ENCODE measurements at places on chromosomes 7 and 10. TPM values are rescaled to one million over a fixed set of nuclear protein-coding genes. Genes with fewer than 3 reads are reported as not detected.

PON1 gene
- not detected for polyA plus RNA-seq

PDE6C gene
- 0.08 TPM for polyA plus RNA-seq

ADARB2 gene
- polyA plus RNA-seq: not detected

- H3K36me3 ChIP-seq: no peaks in the 10 kb centered on the region
- no peak overlapping the region for H3K27ac ChIP-seq
- no peaks in the 10 kb centered on the region for H3K4me1 ChIP-seq
- no peak overlapping the region for H3K4me3 ChIP-seq
These were observed 6.3 kb upstream of the C7orf33 start for GRCh38 chr7:148584154-148584827.

GRCh38 chr7:139990142-139990535, 72.6 kb downstream of the PARP12 start:
- no peaks in the 10 kb centered on the region for H3K36me3 ChIP-seq
- no peak overlapping the region for H3K4me3 ChIP-seq
- H3K27me3 ChIP-seq: no peaks in the 10 kb centered on the region
- no peaks in the 10 kb centered on the region for H3K4me1 ChIP-seq

GRCh38 chr10:114575417-114576131, 82.5 kb downstream of the ABLIM1 start:
- H3K36me3 ChIP-seq: no peaks in the 10 kb centered on the region
- no peaks in the 10 kb centered on the region for H3K27me3 ChIP-seq
- no peak overlapping the region for H3K4me3 ChIP-seq
- no peak overlapping the region for H3K27ac ChIP-seq

DNA sequence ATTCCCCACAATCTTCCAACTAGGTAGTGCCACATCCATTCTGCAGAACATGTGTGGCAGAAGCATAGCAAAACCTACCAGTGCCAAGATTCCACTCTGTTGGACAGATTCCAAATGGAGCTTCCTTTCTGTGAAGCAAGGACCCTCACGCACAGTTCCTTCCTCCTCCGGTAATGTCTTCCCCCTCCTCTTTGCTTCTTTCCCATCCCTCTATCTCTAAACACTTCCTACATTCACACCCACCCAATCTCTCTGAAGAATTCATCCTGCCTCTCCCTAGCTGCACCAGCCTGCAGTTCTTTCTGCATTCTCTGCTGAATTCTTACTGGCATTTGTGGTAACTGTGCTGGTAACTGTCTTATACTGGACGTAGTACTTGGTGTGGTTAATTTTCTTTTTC, 124.9 kb downstream of the RNLS start:
- no peaks in the 10 kb centered on the region for H3K27me3 ChIP-seq
- no peak overlapping the region for H3K4me3 ChIP-seq
- DNase-seq: no peak
- H3K27ac ChIP-seq: no peak overlapping the region
- H3K36me3 ChIP-seq: no peaks in the 10 kb centered on the region

DNA sequence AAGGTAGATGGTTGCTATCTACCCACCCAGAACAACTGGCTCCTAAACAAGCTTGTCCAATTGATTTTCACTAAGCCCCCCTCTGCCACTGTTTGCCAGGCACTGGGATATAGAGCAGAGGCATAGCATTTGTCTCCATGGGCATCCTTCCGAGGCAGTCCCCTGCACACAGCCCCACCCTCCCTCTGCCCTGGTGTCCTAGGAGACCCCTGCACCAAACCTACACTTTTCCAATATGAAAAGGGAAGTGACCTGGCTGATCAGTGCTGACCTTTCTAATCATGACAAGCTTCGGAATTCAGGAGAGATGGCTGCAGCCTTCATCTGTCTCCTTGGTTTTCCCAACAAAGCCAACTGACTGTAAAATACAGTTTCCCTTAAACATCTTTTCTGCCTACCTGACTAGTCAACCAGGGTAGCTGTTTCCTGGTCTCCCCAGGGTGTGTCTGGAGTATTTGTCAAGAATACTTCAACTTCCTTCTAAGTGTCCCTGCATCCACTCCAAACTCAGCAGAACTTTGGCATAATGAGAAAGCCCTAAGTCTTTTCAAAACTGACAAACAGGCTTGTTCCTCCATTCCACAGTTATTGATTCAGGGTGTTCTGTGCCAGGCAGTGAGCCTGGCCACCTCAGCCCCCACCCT, 7.6 kb upstream of the SLC18A3 start:
- H3K36me3 ChIP-seq: no peaks in the 10 kb centered on the region
- peaks cover 23% of the 10 kb centered on the region for H3K27me3 ChIP-seq
- H3K27ac ChIP-seq: no peak overlapping the region
- peaks cover 17% of the 10 kb centered on the region for H3K4me1 ChIP-seq
- no peak for DNase-seq

- H3K4me1 ChIP-seq: no peaks in the 10 kb centered on the region
- DNase-seq: no peak
- no peak overlapping the region for H3K4me3 ChIP-seq
- H3K27ac ChIP-seq: no peak overlapping the region
These were observed 58.7 kb upstream of the VSTM2A start for GRCh38 chr7:54483523-54483922.

DNA sequence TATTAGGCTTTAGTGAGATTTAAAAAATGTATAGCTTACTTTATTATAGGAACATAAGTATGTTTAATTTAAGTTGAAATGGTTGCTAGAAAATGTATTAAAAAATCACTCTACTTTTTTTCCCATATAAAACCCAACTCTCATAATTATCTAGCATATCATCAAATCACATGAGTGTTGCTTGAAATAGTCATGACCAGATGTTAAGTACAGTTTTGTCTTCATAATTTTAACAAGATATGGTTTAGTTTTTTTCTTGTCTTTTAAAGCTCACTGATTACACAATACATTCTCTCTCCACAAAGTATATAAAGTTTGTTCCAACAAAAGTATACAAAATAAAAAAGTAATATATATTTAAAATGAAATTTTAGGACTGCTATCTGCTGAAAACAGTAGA, 82.8 kb downstream of the HGF start:
- H3K27me3 ChIP-seq: no peaks in the 10 kb centered on the region
- no peak overlapping the region for H3K4me3 ChIP-seq
- peaks cover 33% of the 10 kb centered on the region for H3K4me1 ChIP-seq
- H3K27ac ChIP-seq: no peak overlapping the region

DNA sequence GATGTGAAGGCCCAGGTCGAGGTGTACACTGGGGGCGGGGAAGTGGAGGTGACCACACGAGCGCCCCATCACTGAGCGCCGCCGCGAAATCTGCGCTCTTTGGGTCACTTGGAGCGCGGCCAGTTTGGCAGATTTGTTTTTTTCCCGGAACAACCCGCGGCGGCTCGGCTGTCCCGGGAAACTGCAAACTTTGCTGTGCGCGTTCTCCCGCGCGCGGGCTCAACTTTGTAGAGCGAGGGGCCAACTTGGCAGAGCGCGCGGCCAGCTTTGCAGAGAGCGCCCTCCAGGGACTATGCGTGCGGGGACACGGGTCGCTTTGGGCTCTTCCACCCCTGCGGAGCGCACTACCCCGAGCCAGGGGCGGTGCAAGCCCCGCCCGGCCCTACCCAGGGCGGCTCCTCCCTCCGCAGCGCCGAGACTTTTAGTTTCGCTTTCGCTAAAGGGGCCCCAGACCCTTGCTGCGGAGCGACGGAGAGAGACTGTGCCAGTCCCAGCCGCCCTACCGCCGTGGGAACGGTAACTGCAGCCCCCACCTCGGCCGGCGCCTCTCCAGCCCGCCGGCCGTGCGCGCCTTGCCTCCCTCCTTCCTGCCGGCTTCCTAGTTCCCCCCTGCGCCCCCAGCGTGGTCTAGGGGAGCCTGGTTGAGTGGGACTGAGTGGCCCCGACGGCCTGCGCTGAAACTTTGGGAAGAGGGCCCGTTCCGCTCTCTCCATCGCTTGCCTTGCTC, at the start of gene CASP7:
Gene CASP7, plus strand, starts transcription at position 450 of the 727 bp plus-strand sequence. CDS start 17,582 bp downstream, outside the sequence.
- H3K27ac ChIP-seq: peak within 1 kb of the TSS; percentile 77
- H3K4me1 ChIP-seq: peaks cover 5% of the 10 kb centered on the region
- peak within 1 kb of the TSS; percentile 98 for H3K4me3 ChIP-seq
- H3K27me3 ChIP-seq: no peaks in the 10 kb centered on the region
- DNase-seq: peak; percentile 88

- H3K4me1 ChIP-seq: peaks cover 21% of the 10 kb centered on the region
- peak overlapping the region; percentile 75 for H3K4me3 ChIP-seq
- no peak overlapping the region for H3K27ac ChIP-seq
- DNase-seq: peak; percentile 54
- H3K36me3 ChIP-seq: no peaks in the 10 kb centered on the region
These were observed 1.9 kb downstream of the TET1 start for GRCh38 chr10:68561865-68562649.

DNA sequence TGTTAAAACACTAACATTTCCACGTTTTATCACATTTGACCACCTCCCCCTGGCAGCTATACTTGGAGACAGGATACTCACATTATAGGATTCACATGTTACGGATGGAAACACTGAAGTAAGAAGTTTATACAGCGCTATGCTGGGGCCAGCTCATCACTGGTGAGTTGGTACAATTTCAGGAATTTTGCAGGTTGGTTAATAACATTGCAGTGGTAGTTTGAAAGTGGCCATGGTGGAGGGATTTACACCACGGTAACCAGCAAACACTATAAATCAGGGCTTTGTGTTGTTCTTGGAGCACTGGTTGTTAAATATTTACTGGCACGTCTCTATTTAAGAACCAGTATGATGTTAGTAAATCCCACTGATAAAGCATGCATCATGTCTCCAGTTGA, 174.0 kb downstream of the GFRA1 start:
- peak overlapping the region; percentile 20 for H3K27ac ChIP-seq
- H3K4me1 ChIP-seq: peaks cover 13% of the 10 kb centered on the region
- no peaks in the 10 kb centered on the region for H3K27me3 ChIP-seq
- DNase-seq: peak; percentile 57

DNA sequence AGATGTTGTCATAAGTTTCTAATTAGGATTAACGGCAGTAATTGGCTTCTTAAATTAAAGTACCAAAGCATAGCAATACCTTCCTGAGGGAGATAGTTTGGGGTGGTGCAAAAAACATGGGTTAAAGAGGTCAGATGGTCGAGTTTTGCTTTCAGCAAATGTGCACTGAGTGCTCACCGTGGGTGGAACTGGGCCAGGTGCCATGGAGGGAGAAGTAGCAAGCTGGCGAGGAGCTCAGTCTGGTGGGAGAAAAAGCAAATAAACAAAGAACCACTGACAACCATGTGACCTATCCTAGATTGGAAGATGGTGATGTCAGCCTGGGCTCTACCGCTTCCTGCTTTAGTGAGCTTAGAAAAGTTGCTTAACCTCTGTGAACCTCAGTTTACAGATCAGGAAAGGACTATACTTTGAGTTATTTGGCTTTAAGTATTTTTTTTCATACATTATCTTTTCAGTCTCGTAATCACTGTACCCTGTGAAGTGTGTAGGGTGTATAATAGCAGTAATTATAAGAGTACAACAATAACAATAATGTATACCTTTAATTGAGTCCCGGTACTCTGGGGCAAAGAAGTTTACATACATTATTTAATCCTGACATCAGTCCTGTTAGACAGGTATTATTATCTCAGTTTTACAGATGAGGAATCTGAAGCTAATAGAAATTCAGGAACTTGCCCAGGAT, 69.0 kb upstream of the PDCD4 start:
- no peaks in the 10 kb centered on the region for H3K27me3 ChIP-seq
- DNase-seq: peak; percentile 93
- H3K27ac ChIP-seq: peak overlapping the region; percentile 36
- peaks cover 24% of the 10 kb centered on the region for H3K4me1 ChIP-seq
- no peaks in the 10 kb centered on the region for H3K36me3 ChIP-seq
- peak overlapping the region; percentile 41 for H3K4me3 ChIP-seq

DNA sequence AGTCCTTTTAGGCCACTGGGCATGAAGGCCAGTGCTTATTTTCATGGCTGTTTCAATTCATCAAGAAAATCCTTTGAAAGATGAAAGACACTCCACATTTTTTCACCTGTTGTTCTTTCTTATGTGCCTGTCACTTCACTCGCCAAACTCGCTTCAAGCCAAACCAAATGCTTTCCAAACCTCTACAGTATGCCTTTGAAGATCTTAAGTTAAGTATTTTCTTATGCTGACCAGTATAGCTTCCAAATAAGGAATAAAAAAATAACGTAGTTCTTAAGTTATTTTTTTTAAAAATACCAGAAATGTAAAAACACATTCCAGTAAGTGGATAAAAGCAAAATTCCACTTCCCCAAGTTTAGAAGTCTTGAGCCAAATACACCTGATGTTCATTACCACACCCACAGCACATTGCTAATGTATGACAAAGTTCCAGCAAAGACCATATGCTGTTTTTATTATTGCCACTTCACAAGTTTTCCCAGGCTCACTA, 186.1 kb downstream of the MTERF1 start:
- H3K27ac ChIP-seq: no peak overlapping the region
- no peaks in the 10 kb centered on the region for H3K27me3 ChIP-seq

- H3K36me3 ChIP-seq: peaks cover 36% of the 10 kb centered on the region
- DNase-seq: peak; percentile 48
- no peak overlapping the region for H3K27ac ChIP-seq
- H3K27me3 ChIP-seq: no peaks in the 10 kb centered on the region
These were observed 35.7 kb downstream of the P4HA1 start for GRCh38 chr10:73060738-73061635.

DNA sequence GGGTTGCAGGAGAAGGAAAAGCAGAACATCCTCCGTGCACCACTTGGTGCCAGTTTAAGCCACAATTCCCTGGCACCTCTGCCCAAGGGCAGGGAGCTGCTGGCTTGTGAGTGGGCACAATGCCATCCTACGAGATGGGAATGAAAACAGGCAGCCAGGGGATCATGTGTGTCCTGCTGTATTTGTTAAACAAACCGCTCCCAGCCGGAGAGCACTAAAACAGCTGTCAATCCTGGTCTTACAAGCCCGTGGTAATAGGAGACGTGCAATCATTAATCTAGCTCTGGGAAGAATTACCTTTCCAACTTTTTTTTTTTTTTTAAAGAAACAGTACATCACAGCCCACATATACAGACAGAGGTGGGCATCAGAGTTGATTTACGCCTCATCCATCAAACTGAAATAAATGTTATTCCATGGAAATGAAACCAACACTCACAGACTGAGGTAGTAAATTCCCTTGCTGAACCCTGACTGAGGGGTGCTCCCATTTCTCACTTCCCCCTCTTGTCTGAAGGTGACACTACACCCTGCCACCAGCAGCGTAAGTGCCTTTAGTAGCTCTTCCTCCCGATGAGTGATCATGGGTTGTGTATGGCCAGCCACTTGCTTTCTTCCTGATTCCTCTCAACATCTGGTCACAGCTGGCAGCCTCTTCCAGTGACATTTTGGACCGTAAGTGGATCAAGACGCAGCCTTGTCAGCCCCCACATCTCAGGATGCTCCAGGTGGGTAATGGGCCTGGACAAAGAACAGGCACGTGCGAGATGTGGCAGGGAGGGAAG, 143.8 kb downstream of the TEX36 start:
- no peaks in the 10 kb centered on the region for H3K4me1 ChIP-seq
- no peaks in the 10 kb centered on the region for H3K27me3 ChIP-seq
- no peak overlapping the region for H3K27ac ChIP-seq
- no peak for DNase-seq
- H3K36me3 ChIP-seq: no peaks in the 10 kb centered on the region
- no peak overlapping the region for H3K4me3 ChIP-seq

DNA sequence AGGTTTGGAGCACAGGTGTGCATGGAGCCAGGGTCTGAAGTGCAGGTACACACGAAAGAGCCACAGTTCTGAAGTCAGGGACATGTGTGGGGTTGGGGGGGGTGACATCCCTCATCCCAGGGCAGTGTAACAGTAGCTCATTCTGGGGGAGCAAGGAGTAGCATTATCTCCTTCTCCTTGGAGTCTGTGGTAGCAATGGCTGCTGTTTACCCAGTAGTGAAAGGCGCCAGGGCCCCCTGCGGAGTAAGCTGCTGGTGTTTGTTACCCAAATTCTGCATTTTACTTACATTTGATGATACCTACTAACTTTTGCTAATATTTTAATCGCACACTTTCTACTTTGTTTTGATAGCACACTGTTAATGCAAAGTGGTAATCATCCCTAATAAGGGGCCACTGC, 665.5 kb downstream of the GATA3 start:
- no peaks in the 10 kb centered on the region for H3K4me1 ChIP-seq
- H3K27me3 ChIP-seq: no peaks in the 10 kb centered on the region
- H3K4me3 ChIP-seq: no peak overlapping the region
- DNase-seq: no peak
- no peaks in the 10 kb centered on the region for H3K36me3 ChIP-seq
